Omental fat pad (tissue), 4 donors: ENCODE measurements at places on chromosomes 12 and 14. TPM values are rescaled to one million over a fixed set of nuclear protein-coding genes. Genes with fewer than 3 reads are reported as not detected.

TMCC3 gene
- 14.8 TPM for total RNA-seq

SERPINA10 gene
- not detected for total RNA-seq

PLXNC1 gene
- total RNA-seq = 5.6 TPM

NEDD8 gene
- 101 TPM for total RNA-seq

DHRS1 gene
- 21.9 TPM for total RNA-seq

GRCh38 chr14:50821510-50822464, 9.2 kb downstream of the NIN start:
- DNase-seq = no peak

GRCh38 chr14:100615736-100616695, 28.8 kb upstream of the BEGAIN start:
- no peak for DNase-seq

DNA sequence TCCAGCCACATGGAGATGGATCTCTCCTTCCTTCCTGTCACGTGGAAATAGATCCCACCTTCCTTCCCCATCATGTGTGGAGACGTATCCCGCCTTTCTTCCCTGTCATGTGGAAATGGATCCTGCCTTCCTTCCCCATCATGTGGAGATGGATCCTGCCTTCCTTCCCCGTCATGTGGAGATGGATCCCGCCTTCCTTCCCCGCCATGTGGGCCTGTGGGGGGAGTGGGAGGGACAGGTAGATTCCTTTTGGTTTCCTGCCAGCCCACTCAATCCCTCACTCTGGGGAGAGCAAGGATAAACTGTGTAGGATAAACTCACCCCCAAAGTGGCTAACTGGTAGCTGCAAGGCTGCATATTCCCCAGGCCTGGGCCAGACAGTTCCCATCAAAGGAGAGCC, 31.7 kb upstream of the TDRD9 start:
- DNase-seq = no peak
